ENCODE measurements at places on chromosomes 12 and 14.
A peak's percentile ranks its signal among the peaks of the same experiment; 100 is the strongest.

GRCh38 chr12:123278101-123278627, 6.5 kb upstream of the CDK2AP1 start:
- no peak for DNase-seq

GRCh38 chr14:38098074-38098836, 109.4 kb upstream of the SSTR1 start:
- peak; percentile 87 for DNase-seq

GRCh38 chr12:63047146-63047545, 103.9 kb downstream of the AVPR1A start:
- DNase-seq, result no peak

DNA sequence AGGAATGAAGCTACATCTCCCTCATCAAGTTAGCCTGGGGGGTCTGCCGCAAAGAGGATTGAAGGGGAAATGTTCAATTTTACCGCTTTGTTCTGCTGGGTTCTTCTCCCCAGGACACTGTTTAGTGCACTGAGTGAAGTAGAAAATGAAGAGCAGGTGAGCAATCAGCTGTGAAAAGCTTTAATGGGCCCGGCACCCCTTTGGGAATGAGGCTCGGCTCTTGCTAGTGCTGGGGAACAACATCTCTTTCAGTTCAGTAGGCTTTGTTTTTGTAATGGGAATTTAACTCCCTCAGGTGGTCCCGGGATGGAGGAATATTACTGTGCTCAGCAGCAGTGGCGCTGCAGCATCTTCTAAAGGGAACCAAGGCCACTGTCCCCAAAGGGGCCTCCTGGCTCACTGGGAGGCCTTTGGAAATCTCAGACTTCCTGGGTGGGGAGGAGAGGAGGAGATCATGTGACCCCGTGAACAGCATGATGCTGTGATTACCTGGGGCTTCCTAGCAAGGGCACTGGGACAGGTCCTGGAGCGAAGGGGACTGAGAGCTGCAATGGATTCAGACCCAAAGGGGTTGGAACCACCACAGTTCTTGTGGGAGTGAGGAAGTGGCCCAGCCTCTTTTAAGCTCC, 85.2 kb upstream of the MAX start:
- DNase-seq, result no peak

GRCh38 chr12:132484891-132485441, 5.0 kb upstream of the FBRSL1 start:
- DNase-seq, result no peak

- peak; percentile 52 for DNase-seq
These were observed 1.4 kb downstream of the PLXNC1 start for GRCh38 chr12:94149781-94150239.

DNA sequence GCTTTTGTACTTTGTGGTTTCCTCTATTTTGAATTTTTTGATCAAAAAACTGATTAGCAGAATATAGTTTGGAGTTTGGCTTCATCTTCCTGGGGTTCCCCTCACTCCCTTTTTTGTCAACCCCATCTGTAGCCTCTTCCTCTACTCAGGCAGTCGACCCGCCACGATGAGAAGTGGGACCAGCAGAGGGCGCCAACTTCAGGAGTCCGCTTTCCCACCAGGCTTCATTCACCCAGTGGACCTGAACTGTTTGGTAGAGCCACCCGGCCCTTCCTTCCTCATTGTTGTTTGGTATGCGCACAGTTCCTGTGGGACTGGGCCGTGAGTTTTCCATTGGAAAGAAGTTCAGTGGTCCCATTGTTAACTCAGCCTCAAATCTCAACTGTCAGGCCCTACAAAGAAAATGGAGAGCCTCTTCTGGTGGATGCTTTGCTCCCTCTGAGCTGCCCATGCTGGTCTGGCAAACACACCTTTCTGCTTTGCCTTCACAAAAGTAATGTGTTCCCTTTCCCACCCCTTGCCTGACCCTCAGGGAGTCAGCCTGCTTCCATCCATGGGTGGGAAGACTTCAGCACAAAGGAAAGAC, 21.7 kb downstream of the TMBIM6 start:
- peak; percentile 40 for DNase-seq

DNA sequence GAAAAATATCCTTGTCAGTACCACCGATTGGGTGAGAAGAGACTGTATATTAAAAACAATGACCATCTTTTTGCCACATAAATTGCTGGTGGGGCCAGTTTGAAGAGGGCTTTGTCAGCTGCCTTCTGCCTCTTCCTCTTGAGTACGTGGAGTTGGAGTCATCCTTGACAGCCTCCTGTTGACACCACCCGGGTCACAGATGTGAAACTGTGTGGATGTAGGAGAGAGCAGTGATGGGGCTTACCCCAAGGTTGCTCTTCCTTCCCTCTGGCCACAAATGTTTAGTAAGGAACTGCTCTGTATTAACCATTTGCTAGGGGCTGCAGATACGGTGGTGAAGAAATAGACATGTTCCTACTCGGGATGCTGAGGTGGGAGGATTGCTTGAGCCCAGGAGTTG, 12.2 kb downstream of the PTPN11 start:
- DNase-seq, result no peak

DNA sequence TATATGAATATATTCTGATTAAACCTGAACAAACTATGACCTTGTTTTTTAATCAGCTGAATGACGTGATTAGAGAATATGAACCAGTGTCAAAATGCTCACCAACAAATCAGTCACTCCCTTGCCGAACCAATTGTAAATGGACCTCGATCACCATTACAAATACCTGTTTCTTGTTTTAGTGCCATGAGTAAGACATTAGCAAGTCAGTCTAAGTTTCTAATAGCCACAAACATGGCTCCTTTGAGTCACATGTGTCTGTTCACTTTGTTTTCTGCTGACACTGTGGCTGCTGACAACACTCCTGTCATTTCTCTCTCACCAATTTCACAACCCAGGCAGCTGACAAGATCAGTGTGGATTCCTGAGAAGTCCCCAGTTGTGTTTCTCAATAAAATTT, 286.2 kb upstream of the MDGA2 start:
- DNase-seq, result no peak
